ENCODE measurements at places on chromosomes 13 and 19. TPM values are rescaled to one million over a fixed set of nuclear protein-coding genes. Genes with fewer than 3 reads are reported as not detected.

- no peaks in the 10 kb centered on the region for H3K4me1 ChIP-seq
- no peaks in the 10 kb centered on the region for H3K27me3 ChIP-seq
- no peak for DNase-seq
- H3K27ac ChIP-seq, result no peak overlapping the region
Observed at GRCh38 chr19:10021446-10021845, 8.2 kb downstream of the RDH8 start.

DNA sequence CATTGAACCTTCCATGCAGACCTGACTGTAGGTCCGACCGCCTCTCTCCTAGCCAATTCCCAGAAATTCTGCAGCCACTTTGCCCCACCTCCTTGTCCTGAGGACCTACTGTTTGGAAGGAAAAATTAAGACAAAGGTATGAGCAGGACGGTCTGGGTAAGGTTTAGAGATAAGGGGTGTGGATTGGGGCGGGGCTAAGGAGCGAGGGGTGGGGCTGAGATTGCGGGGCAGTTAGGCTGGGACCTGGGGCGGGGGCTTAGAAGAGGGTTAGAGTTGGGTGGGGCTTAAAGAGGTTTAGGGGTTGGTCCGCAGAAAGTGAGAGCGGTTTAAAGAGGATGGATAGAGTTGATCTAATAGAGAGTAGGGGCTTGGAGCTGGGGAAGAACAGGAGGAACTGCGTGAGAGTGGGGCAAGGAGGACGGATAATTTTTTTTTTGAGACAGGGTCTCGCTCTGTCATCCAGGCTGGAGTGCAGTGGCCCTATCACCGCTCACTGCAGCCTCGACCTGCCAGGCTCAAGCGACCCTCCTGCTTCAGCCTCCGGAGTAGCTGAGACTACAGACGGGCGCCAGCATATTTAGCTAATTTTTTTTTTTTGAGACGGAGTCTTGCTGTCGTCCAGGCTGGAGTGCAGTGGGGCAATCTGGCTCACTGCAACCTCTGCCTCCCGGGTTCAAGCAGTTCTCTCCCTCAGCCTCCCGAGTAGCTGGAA, 1.7 kb upstream of the ZNF865 start:
- H3K4me3 ChIP-seq, result peak overlapping the region; percentile 70
- peak overlapping the region; percentile 91 for H3K27ac ChIP-seq
- H3K4me1 ChIP-seq, result peaks cover 42% of the 10 kb centered on the region
- no peaks in the 10 kb centered on the region for H3K27me3 ChIP-seq
- DNase-seq, result no peak

GRCh38 chr13:47139519-47139918, 242.7 kb upstream of the HTR2A start:
- no peaks in the 10 kb centered on the region for H3K27me3 ChIP-seq
- H3K36me3 ChIP-seq, result no peaks in the 10 kb centered on the region
- no peak for DNase-seq
- no peak overlapping the region for H3K27ac ChIP-seq
- H3K4me1 ChIP-seq, result no peaks in the 10 kb centered on the region

- no peak overlapping the region for H3K27ac ChIP-seq
- H3K36me3 ChIP-seq, result no peaks in the 10 kb centered on the region
- H3K4me1 ChIP-seq, result no peaks in the 10 kb centered on the region
Observed at GRCh38 chr13:96796091-96796633, 198.1 kb downstream of the OXGR1 start.

- H3K27ac ChIP-seq, result no peak overlapping the region
- no peak overlapping the region for H3K4me3 ChIP-seq
- H3K27me3 ChIP-seq, result no peaks in the 10 kb centered on the region
Observed at GRCh38 chr13:38173403-38173802, 176.2 kb upstream of the UFM1 start.

- no peak for DNase-seq
- no peak overlapping the region for H3K27ac ChIP-seq
- peak overlapping the region; percentile 64 for H3K4me3 ChIP-seq
- H3K4me1 ChIP-seq, result peaks cover 58% of the 10 kb centered on the region
- no peaks in the 10 kb centered on the region for H3K27me3 ChIP-seq
Observed at GRCh38 chr19:2327773-2328400, 499 bp downstream of the LSM7 start.

GRCh38 chr19:49447485-49448431, 3.9 kb downstream of the PIH1D1 start:
- no peak overlapping the region for H3K4me3 ChIP-seq
- no peaks in the 10 kb centered on the region for H3K27me3 ChIP-seq
- H3K27ac ChIP-seq, result peak overlapping the region; percentile 44

- DNase-seq, result no peak
- H3K4me1 ChIP-seq, result no peaks in the 10 kb centered on the region
- H3K4me3 ChIP-seq, result no peak overlapping the region
- H3K27me3 ChIP-seq, result no peaks in the 10 kb centered on the region
- H3K27ac ChIP-seq, result no peak overlapping the region
Observed at GRCh38 chr13:53311561-53311960, 282.9 kb downstream of the OLFM4 start.

DNA sequence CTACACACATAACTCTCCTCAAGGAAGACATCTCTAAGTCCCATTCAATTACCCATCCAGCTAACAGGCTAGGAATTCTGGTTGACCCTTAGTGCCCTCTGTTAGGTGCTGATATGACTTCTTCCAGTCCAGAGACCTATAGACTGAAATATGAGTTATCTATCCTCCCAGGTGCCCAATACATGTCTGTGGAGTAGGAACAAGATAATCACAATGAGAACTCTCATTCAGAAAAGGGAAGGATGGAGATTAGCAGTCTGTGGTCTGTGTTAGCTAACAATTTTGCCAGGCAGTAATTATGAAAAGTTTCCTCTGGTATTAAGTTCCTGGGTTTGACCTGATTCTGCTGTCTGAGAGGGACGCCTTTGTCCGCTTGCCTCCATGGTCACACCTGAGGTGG, 44.2 kb upstream of the SLAIN1 start:
- DNase-seq, result no peak
- no peaks in the 10 kb centered on the region for H3K4me1 ChIP-seq
- H3K27me3 ChIP-seq, result no peaks in the 10 kb centered on the region

DNA sequence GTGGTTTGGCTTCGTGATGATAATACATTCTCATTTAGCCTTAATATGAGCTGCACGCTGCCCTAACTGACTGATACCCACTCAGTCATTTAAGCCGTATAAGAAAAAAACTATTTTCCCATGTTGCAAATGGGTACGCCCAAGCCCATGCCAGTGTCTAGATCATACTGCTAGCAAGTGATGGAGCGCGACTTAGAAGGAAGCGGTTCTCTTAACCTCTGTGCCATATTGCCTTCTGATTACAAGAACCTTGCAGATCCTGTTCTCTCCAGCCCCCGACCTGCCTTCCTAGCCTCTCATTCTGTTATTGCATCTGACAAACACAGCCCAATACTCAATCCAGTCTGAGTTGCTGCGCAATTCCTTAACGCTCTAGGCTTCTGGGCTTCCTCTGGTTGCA, 603 bp downstream of the GPALPP1 start:
- no peaks in the 10 kb centered on the region for H3K36me3 ChIP-seq
- H3K27me3 ChIP-seq, result no peaks in the 10 kb centered on the region
- DNase-seq, result no peak
- H3K4me3 ChIP-seq, result peak overlapping the region; percentile 92
- peaks cover 46% of the 10 kb centered on the region for H3K4me1 ChIP-seq
- peak overlapping the region; percentile 79 for H3K27ac ChIP-seq

- no peaks in the 10 kb centered on the region for H3K36me3 ChIP-seq
- no peak overlapping the region for H3K27ac ChIP-seq
- H3K4me1 ChIP-seq, result no peaks in the 10 kb centered on the region
- no peaks in the 10 kb centered on the region for H3K27me3 ChIP-seq
- H3K4me3 ChIP-seq, result no peak overlapping the region
Observed at GRCh38 chr13:68888832-68889231, 1218.8 kb upstream of the ATXN8OS start.

DNA sequence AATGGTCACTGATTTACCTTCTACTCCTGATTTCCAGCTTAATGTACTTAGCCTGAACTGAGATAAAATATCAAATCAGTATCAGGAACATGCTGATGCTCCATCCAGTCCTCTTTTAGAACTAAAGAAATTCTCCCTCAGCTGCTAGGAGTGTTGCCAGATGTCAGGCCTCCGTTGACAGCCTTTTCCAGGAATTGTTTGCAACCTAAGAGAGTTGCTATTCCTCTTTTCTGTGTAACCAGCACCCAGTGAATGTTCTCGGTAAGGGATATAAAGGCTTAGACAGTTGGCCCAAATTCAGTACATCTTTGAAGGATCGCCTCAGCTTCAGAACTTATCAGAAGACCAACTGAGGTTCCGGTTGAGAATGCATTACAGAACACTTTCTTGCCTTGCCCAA, 559.0 kb downstream of the PCDH17 start:
- no peak overlapping the region for H3K27ac ChIP-seq
- H3K4me1 ChIP-seq, result no peaks in the 10 kb centered on the region
- DNase-seq, result no peak
- H3K27me3 ChIP-seq, result no peaks in the 10 kb centered on the region

- H3K4me1 ChIP-seq, result peaks cover 13% of the 10 kb centered on the region
- no peak for DNase-seq
- H3K27ac ChIP-seq, result no peak overlapping the region
- H3K36me3 ChIP-seq, result no peaks in the 10 kb centered on the region
- H3K27me3 ChIP-seq, result no peaks in the 10 kb centered on the region
Observed at GRCh38 chr19:29873801-29874575, 62.2 kb downstream of the CCNE1 start.

Gene PEAK3
- total RNA-seq, result 2.0 TPM

Gene FFAR1
- total RNA-seq, result not detected

Gene PSG2
- total RNA-seq, result not detected

Gene KIRREL2
- not detected for total RNA-seq

Gene CELF5
- total RNA-seq, result not detected
